CD4-positive, alpha-beta T cell treated with Interleukin-10 for 1 hour (primary cell): ENCODE measurements at places on chromosomes 1 and 21.
A peak's percentile ranks its signal among the peaks of the same experiment; 100 is the strongest.

- no peak for DNase-seq
Measured at GRCh38 chr1:46575300-46575699, 23.9 kb upstream of the KNCN start.

DNA sequence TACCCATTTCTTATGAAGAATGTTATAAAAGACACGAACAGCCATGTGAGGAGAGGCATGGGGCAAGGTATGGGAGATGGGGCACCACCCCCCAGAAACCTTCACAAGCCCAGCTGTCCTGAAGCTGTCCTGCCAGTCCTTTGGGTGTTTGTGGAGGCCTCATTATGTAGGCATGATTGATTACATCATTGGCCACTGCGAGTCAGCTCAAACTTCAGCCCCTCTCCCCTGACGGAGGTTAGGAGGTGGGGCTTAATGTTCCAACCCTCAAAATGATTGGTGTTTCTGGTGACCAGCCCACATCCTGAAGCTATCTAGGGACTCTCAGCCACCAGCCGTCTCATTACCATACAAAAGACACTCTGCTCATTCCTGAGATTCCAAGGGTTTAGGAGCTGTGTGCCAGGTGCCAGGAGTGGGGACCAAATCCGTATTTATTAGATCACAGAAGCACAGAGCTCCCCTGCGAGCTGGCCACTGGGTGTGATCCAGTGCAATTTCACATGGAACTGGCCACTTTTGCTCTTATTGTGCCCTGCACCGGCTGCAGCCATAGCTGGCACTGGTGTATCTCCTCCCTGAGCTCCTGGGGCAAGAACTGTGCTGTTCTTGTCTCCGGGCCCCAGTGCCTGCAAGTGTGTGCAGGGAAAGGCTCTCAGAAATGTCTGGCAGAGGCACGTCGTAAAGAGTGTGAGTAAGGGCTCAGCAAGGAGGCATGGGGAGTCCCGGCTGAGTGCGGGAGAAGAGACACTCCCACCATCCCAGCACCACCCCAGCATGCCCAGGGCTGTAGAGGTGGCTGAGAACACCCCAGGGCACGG is 10.5 kb downstream of the KIAA1614 start:
- no peak for DNase-seq

DNA sequence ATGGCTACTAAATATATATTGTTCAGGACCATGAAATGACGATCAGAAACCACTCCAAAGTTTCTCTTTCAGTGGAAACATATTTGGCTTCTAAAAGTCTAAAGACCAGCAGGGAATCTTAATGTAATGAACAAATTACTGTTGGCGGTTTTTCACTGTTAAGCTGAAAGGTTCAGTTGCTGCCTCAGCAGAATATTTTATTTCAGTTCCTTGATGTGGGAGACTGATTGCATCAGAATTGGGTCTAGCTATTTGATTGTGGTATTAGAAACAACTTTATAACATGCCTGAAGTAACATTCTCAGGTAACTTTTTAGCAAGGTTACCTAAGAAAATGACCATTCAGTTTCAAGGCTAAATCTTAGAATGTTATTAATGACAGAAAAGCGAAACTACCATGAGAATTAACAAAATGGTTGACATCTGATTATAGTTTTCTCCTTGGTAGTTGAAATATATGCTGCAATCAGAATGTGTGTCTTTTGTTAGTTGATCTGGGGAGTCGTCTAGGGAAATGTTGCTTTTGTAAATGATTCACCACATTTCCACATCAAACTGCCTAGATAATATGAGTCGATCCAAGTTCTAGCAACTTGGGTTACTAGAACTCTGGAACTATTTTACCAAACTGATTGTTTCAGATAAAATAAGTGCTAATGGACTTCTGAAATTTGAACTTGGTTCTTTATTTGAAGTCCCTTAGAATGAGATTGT is 200.4 kb downstream of the HMCN1 start:
- DNase-seq, result no peak

GRCh38 chr21:44920694-44921604 is at the start of gene ITGB2:
ITGB2 (minus strand) TSS chr21:44920899; CDS start chr21:44910782, 10,117 bp downstream.
- DNase-seq, result peak; percentile 67

DNA sequence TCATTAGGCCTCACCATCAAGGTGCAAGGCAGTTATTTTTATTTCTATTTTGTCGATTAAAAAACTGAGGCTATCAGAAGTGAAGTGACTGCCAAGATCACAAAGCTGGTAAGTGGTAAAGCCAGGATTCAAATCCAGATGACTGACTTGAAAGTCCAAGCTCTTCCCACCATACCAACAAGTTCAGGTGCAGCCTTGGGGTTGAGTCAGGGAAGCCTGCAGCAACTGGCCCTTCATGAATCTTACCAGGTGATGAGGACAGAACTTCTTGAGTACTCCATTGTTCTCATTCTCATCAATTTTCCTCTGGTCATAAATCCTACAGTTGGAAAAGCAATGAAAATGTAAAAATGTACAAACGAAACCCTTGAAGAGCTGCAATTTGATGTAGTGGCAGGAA is 20.2 kb downstream of the PEA15 start:
- DNase-seq, result no peak

- DNase-seq, result no peak
Measured at GRCh38 chr1:18062185-18062584, 45.4 kb upstream of the IGSF21 start.

DNA sequence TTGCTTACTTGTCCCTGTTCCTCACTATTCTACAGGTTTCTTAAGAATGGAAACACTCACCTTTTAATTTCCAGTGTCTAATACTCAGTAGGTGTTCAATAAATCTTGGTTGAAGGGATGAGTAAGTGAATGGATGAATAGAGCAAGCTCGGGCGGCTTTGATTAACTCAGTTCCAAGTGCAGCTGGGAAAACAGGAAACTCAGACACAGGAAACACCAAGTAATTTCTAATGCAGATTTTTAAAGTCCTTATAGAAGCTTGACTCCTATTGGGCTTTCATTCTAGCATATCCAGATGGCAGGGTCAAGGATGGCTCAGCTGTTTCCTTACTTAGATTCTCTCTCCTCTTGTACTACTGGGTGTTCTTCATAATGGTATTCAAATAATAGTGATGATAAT is 14.0 kb downstream of the CAMK1G start:
- DNase-seq, result no peak

GRCh38 chr1:119347858-119348257 is 20.7 kb upstream of the HAO2 start:
- no peak for DNase-seq

- no peak for DNase-seq
Measured at GRCh38 chr21:32044205-32045180, 171.7 kb downstream of the HUNK start.

- DNase-seq, result no peak
Measured at GRCh38 chr1:23719162-23719820, 24.0 kb upstream of the ELOA start.

GRCh38 chr1:168654198-168654915 is 74.6 kb downstream of the DPT start:
- DNase-seq, result no peak

DNA sequence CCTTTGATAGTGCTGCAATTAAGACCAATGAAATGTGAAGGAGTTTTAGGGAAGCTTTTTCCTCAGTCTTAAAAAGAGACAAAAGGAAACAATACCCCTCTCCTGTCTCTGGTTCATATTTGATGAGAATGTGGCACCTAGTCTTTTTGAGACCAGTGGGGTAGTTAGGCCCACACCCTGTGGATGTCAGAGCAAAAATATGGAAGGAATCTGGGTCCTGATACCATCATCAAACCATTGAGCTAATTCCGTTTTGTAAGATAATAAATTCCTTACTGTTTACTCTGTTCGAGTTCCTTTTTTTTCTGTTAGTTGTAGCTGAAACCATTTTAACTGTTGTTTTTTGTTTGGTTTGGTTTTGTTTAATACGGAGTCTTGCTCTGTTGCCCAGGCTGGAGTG is 33.3 kb downstream of the PTPRC start:
- no peak for DNase-seq

- no peak for DNase-seq
Measured at GRCh38 chr1:71041806-71042205, 5.8 kb downstream of the PTGER3 start.

DNA sequence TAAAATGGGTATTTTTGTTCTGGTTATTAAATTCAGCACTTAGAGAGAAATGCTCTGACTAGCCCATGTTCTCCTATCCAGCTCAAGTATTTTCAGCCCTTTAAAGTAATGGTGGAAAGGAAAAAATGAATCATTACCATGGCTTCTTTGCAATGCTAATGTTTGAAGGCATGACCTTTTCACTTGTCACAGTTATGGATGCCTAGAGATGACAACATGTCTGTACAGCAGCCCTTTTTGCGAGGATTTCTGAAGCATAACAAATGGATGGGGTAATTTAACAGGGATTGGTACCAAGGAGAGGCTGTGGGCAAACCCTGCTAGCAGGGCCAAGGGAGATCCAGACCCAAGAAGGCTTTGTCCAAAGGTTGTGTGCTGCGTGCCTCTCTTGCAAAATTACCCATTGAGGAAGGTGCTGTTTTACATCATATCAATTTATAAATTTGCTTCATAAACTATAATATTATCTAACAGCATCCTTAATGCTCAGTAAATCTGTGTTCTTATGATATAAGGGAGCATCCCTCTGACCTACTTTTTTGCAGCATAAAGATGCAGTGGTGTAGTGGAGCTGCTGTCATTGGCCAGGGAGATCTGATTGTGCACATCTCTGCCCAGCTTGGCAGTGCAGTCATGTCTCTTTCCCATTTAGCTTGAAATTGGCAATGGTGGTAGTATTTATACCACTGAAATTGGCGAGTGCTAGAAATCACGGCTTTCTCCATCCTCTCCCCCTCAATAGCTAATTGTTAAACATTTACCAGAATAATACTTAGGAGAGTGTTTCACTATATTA is 327.1 kb downstream of the PCP4 start:
- no peak for DNase-seq

DNA sequence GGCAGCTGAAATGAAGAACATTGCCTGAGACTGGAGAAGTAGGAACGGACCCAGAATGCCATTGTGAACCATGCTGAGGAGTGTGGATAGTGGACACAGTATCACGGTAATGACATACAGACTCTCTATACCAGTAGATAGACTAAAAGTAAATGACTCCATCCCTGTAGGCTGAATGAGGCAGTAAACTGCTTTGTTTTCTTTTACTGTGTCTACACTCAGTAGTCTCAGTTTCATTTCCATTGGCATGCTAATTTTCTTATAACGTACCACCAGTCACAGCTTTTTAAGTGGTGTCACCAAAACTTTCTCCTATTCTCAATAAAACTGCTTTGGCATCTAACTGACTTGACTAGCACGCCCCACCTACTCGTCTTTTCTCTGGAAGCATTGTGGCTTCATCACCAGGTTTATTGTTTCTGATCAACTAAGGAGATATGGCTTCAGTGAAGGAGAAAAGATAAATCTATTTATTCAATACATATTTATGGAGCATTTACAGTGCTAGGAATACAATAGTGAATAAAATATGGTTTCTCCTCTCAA is 8.4 kb upstream of the ZNF697 start:
- no peak for DNase-seq

GRCh38 chr1:159492575-159493323 is 43.1 kb downstream of the OR10J5 start:
- DNase-seq, result no peak

- no peak for DNase-seq
Measured at GRCh38 chr1:245772325-245772724, 617.5 kb downstream of the KIF26B start.

- no peak for DNase-seq
Measured at GRCh38 chr1:66733348-66734017, 18.8 kb upstream of the DYNLT5 start.

- DNase-seq, result peak; percentile 13
Measured at GRCh38 chr1:62391369-62391971, 45.4 kb upstream of the USP1 start.

DNA sequence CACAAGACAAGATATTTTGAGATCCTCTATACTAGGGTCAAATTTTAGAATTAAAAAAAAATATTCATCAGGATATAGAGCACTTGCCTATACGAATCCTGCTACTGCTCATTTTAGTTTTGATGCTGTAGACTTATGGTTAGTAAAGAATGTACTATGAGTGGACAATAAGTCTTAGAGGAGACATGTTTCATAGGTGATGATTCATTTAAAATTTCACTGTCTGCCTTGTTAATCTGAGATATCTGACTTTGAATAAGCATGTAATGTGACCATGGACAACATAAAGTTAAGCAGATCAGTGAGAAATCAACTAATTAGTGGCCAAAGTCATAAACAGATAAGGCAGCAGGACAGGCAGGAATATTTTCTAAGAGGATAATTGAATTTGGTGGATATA is 106.8 kb upstream of the HP1BP3 start:
- DNase-seq, result no peak

DNA sequence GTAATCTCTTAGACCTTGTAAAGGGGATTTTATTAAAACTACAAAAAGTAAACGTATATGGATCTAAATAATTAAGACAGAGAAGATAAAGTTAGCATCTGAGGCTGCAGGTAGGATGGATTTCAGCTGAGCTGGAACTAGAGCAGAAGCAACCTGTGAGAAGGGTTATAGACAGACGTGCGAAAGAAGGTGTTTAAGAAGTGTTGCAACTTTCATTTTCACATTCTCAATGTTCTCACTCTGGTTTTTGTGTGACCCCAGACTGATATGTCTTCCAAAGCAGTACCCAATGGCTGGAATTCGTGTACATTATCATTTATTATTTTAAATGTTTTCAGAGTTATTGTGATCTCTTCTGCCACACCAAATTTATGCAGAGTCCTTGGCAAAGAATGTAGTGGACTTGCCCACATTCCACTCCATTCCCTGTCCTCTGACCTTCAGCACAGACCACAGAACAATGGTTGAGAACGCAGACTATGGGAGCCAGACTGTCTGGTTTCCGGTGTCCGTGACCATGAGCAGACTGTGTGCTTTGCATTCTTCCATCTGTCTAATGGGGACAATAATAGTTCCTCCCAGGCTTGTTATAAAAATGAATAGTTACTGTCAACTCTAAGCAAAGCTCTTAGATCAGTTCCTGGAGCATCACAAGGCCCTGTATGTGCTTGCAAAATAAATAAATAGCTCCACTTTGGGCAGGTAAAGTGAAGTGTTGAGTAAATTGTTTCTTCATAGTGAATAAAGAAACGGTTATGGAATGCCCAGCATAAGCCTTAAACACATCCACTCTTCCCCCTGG is 140.6 kb upstream of the SAMSN1 start:
- peak; percentile 28 for DNase-seq

- no peak for DNase-seq
Measured at GRCh38 chr1:22290157-22290556, 147.3 kb upstream of the WNT4 start.

- no peak for DNase-seq
Measured at GRCh38 chr1:65050735-65051134, 84.4 kb upstream of the JAK1 start.

DNA sequence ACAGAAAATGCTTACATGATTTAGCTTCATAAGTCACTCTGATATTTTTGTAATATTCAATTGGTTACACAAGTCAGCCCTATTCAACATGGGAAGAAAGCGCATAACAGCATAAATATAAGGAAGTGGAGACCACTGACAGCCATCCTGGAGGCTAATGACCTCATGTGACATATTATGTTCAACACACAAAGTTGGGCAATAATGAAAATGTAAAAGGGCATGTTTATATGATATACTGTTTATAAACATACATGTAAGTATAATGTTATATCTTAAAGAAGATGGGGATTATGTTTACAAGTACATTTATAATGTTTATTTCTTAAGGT is 30.2 kb downstream of the EVI5 start:
- DNase-seq, result no peak
